Hindlimb muscle (tissue), 1 donor: ENCODE measurements at places on chromosomes 7 and 10. TPM values are rescaled to one million over a fixed set of nuclear protein-coding genes. Genes with fewer than 3 reads are reported as not detected.

Gene LEP
- polyA plus RNA-seq: 0.05 TPM

Gene SNCG
- 4.7 TPM for polyA plus RNA-seq

Gene CYP2C18
- polyA plus RNA-seq: 0.12 TPM

Gene HOXA10
- 30.3 TPM for polyA plus RNA-seq

Gene OR2A1
- polyA plus RNA-seq: 0.19 TPM

Gene ACSL5
- 3.1 TPM for polyA plus RNA-seq

Gene EN2
- 1.0 TPM for polyA plus RNA-seq

Gene OPN4
- 2.3 TPM for polyA plus RNA-seq

Gene TMEM26
- polyA plus RNA-seq: 8.1 TPM

Gene HKDC1
- not detected for polyA plus RNA-seq

Gene PHKG1
- polyA plus RNA-seq: 55.4 TPM

Gene ANXA8
- not detected for polyA plus RNA-seq

Gene ADIRF
- 11.6 TPM for polyA plus RNA-seq

Gene STRIP2
- polyA plus RNA-seq: 9.3 TPM

Gene ZNF467
- 9.1 TPM for polyA plus RNA-seq

Gene CPXM2
- polyA plus RNA-seq: 0.97 TPM

Gene SLC29A3
- 3.9 TPM for polyA plus RNA-seq

Gene GPRIN2
- polyA plus RNA-seq: not detected

Gene LLCFC1
- 0.26 TPM for polyA plus RNA-seq

Gene TMEM130
- 2.7 TPM for polyA plus RNA-seq

Gene GRM3
- polyA plus RNA-seq: 0.14 TPM

Gene CCT6A
- polyA plus RNA-seq: 130 TPM

Gene C7orf57
- polyA plus RNA-seq: not detected

Gene ZNF727
- polyA plus RNA-seq: 0.17 TPM

Gene CPN1
- not detected for polyA plus RNA-seq

Gene LBX1
- 12.4 TPM for polyA plus RNA-seq

Gene CALML3
- 0.45 TPM for polyA plus RNA-seq

Gene SLC39A12
- polyA plus RNA-seq: not detected

Gene GSTO1
- 39.1 TPM for polyA plus RNA-seq

Gene PROSER2
- 5.5 TPM for polyA plus RNA-seq

Gene EEF1AKMT2
- polyA plus RNA-seq: 20.4 TPM

Gene ANK3
- 179 TPM for polyA plus RNA-seq

Gene MASTL
- 7.2 TPM for polyA plus RNA-seq

Gene C10orf53
- polyA plus RNA-seq: not detected

Gene FAM25A
- polyA plus RNA-seq: not detected

Gene IFIT1B
- polyA plus RNA-seq: 0.25 TPM

Gene STOX1
- 2.3 TPM for polyA plus RNA-seq
